Panc1 (cell line): ENCODE measurements at places on chromosomes 3 and 15.

DNA sequence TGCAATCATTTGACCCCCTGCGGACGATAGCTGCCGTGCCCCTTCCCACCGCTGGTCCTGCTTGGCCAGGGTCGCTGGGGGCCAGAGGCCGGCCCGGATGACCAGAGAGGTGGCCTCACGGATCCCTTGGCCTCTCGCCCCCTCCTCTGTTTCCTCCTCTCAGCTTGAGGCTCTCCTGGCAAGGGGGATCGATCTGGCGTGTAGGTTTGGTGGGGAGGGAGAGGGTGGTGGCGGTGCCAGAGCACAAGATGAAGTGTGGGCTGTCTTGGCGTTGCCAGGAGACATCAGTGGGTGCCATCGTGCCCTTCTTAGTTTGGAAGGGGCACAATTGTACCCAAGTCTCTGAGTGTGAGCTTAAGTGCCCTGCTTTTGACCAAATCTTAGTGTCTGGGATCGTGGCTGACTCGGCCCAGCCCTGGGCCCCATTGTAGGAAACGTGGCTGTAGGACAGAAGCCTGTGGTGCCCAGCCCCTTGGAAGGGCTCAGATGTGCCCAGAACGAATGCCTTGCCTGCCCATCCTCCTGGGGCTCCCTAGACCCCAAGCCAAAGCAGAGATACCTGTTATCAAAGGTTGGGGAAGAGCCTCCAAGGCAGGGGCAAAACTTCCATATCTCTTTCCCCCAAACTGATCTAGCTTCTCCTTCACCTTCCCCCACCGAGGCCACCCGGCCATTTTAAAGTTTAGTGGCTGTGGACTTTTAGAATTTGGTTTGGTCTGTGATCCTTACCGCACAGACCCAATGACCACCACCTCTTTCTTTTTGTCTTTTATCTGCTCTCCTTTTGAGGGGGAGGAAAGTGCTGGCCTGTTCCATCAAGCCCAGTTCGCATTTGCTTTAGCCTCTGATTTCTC is 14.4 kb downstream of the NR2F2 start:
- no peak for DNase-seq

DNA sequence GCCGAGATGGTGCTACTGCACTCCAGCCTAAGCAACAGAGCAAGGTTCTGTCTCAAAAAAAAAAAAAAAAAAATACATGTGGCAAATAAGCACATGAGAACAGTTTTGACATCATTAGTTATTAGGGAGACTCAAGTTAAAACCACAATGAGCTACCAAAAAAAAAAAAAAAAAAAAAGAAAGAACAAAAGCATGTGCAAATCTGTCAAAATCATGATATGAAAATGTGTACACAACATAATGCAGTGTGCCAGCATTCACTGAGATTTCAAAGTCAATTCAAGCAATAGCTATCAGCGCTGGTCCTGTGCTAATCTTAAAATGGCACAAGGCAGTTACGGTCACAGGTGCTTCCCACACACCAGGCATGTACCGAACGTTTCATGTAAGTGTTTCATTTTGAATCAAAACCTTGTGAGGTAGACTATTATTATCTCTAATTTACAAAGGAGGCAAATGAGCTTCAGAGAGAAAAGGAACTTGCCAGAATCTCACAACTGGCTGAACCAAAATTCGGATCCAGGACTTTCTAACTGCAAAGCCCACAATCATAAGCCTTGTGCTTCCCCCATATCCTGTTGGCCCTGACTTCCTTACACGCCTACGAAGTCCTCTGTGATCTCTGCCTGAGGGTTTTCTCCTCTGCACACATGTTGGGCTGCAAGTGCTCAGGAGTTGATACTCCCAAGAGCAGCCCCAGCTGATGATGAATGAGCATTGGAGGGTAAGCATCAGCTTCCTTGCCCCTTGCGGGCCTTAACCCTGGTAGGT is 200.1 kb upstream of the PROK2 start:
- no peak for DNase-seq

GRCh38 chr3:23258110-23258509 is 55.0 kb downstream of the UBE2E2 start:
- DNase-seq = no peak

DNA sequence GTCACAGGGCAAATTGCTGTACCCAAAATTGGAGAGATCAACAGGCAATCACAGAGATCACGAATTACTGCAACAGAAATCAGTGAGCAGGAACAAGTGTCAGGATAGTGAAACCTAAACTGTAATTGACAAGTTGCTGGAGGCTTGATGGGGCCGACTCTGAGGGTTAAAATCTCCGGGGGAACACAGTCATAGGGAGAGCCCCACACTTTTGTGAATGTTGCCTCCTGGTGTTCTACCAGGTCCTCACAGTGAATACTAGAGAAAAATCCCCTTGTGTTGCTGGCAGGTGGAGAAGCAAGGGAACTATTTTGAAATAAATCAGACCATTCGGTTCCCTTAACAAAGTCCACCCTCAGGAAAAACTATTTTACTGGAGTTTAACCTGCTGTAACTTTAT is 697.5 kb upstream of the CBLB start:
- no peak for DNase-seq

- no peak for DNase-seq
Measured at GRCh38 chr3:120071259-120071658, 23.0 kb downstream of the GSK3B start.

GRCh38 chr15:73305331-73306211 is 63.2 kb downstream of the HCN4 start:
- DNase-seq = peak; percentile 41

- no peak for DNase-seq
Measured at GRCh38 chr3:122786066-122786465, 7.6 kb downstream of the HSPBAP1 start.

DNA sequence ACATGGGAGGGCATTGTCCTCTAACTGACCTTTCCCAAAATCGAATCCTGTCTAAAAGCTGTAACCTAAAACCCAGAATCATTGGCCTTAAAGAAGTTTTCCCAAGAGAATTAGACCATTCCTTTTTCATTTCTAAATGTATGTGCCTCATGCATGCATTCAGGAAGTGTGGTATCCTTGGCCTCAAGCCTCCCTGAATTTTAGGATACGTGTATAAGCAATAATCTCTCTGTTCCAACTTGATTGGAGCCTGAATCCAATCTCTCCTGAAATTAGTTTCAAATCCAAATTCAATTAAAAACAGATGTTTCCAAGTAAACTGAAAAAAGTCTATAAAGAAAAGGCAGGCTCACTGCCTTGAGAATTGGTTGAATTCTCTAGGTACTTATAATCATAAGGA is 86.0 kb upstream of the VEPH1 start:
- DNase-seq = no peak

DNA sequence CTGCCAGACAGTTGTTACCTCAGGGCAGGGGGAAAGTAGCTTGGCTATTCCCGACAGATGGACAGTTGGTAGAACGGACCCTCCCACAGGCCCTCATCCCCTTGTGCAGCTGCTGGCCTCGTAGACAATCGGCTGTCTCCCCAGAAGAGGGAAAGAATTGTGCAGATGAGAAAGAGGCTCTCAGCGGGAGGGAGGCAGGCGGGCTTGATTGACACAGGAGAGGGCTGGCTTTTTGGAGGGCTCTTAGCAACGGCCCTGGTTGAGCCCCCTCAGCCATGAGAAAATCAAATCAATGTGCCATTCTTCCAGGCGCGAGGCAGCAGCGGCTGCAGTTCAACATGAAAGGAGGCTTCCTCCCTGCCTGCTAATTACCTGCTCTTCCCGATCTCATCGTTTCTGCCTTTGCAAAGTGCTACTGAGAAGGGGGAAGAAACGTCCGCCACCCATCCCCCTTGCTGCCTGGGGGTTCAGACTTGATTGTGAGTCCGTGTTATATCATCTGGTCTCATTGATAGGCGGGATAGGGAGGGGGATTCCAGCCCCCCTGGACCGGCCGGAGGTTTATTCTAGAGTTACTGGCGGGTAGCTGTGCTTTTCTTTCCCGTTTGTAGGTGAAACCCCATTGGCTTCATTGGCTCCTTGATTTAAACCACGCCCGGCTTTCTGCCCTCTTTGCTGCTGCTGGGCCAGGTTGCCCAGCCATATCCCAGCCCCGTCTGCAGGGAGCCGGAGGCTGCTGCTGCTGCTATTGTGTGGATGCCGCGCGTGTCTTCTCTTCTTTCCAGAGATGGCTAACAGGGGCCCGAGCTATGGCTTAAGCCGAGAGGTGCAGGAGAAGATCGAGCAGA is at the start of gene TAGLN3:
TSS of gene TAGLN3 (plus strand) at position 287 of the 848 bp plus-strand sequence. CDS start at position 788, 501 bp downstream.
- no peak for DNase-seq

DNA sequence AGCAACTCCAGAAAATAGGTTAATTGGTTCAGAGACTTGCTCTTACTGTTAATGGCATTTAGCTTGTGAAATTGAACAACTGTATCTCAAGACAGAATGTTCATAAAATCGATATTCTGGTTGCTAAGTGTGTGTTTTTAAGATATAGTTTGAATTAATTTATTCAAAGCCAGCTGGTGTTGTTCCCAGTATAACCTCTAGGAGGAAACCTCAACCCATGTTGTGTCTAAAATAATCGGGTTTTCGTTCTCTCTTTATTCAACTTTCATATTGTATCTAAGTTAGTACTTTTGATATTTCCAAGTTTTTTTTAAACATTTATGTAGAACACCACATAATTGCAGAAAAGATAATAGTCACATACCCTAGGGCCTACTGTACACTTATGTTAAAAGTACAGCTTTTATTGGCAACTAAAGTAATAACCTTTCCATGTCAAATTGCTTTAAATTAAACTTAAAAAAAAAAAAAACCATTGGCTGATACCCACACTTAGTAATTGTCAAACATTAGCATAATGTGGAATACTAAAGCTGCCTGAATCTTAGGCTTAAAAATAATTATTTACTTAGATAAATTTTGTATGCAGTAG is 90.9 kb downstream of the SAMMSON start:
- DNase-seq = no peak

DNA sequence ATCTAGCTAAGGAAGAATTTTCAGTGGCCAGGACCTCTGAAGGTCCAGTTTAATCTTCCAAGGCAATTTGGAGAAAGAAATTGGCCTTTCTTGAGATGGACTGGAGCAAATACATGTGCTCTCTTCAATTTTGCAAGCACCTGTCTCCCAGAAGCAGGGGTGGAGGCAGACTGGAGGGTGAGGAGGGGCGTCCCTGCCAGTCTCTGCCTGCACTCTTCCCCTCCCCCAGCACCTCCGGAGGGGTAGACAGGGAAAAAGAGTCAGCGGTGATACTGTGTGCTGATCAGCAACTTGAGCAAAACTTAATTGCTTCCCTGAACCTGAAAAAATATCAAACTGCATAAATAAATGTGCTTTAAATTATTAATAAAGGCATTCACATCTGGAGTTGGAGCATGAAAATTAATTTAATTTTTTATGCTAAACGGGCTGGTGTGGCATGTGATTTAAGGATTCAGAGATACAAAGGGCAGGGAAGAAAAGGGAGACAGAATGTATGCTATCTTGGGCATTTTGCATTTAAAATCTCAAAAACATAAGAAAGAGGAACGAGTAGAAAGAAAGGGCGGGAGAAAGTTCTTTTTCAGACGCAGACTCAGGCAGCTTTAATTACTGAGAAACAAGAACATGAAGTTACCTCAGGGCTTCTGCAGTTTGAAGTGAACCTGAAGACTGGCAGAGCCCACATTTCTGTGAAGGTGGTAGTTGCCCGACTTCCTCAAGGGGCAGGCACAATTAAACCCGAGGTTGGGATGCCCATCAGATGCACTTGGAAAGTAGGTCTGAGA is 319.7 kb downstream of the UACA start:
- no peak for DNase-seq

DNA sequence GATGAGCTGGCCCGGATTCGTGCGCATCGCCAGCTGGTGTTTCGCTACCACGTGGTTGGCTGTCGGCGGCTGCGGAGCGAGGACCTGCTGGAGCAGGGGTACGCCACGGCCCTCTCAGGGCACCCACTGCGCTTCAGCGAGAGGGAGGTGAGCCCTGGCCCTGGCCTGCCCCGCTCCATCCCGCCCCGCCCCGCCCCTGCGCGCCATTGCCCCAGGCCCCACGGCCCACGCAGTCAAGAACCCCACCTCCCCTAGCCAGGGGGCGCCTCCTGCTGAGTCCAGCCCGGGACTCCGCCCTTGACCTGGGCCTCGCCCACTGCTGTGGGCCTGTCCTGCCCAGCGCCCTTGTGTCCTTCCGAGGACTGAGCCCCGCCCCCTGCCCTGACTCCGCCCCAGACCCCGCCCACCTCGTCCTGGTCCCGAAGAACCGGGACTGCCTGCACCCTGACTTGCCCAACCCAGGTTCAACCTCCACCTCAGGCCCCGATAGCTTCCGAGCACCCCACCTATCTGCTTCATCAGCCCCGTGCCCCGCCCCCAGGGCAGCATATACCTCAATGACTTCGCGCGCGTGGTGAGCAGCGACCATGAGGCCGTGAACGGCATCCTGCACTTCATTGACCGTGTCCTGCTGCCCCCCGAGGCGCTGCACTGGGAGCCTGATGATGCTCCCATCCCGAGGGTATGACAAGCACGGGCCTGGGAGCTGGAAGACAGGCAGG is 14.8 kb downstream of the NT5DC2 start:
- no peak for DNase-seq
